ENCODE measurements at places on chromosomes 16 and 17.

DNA sequence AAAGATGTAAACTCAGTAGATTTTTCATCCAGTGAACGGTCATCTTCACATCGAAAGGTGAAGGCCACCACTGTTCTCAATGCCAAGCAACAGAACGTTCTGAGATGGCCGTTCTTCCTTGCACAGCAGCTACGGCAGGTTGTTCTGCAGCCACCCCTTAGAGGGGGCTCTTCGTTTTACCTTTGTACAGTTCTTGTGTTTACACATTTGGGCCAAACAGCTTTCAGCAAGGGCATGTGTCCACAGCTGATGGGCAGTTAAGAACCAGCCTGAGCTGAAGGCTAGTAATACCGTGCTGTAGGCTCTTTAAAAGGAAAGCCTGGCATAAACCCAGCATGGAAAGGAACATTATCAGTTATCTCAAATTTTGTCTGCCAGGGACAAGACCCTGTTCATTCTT is 15.9 kb downstream of the PLD6 start:
- no peak for DNase-seq

- DNase-seq: no peak
Measured at GRCh38 chr16:11099672-11100205, 155.4 kb downstream of the CLEC16A start.

DNA sequence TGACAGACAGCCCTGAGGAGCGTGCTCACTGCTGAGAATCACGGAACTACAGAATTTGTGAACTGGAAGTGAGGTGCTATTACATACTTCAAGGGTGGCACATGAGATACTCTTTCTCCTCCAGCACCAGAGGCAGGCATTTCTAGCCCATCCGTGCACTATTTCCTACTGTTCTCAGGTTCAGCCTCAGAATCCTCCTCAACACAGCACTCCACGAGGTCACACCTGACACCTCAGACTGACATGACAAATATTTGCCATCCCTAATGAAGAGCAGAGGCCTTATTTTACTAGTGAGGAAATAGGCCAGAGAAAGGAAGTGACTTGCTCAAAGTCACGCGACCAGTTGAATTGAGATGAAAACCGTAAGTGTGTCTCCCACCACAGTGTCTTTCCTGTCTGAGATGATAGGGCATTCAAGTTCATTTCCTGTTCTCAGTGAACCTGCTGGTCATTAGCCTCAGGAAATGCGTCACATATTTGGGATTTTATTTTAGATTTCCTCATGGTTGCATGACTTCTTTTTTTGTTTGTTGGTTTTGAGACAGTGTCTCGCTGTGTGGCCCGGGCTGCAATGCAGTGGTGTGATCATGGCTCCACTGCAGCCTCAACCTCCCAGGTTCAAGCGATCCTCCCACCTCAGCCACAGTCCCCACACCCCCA is 23.6 kb downstream of the SEZ6 start:
- DNase-seq: no peak

DNA sequence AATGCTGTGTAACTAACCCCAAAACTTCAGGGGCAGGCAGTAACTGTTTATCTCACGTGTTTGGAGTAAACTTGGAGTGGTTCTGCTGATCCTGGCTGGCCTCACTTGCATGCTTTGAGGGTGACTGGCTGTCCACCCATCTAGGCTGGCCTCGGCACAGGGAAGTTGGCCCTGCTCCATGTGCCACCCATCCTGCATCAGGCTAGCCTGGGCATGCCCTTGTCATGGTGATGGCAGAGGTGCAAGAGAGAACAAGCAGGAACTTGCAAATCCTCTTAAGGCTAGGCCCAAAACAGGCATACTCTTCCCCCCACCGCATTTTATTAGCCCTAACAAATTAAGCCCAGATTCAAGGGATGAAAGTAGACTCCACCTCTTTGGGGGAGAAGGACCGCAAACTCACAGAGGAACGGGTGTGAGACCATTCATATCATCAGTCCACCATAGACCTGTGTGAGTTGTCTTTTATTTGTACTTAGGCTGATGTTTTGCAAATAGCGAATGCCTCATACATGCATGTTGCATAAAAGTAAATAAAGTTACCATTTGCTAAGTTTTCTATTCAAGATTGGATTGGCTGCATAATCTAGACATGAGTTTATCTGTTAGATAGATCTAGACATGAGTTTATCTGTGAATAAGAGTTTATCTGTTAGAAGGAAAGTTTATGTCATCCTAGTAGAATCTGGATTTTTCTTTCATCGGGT is 221.0 kb downstream of the CCDC182 start:
- peak; percentile 89 for DNase-seq

GRCh38 chr17:1414001-1414574 is 14.1 kb upstream of the YWHAE start:
- DNase-seq: no peak
